ENCODE measurements at places on chromosomes 7 and 10.

GRCh38 chr10:132810807-132811700 lies 25.1 kb upstream of the NKX6-2 start:
- no peak for DNase-seq

- DNase-seq, result no peak
Observed at GRCh38 chr10:48187126-48187525, 87.4 kb downstream of the FRMPD2 start.

GRCh38 chr7:107147464-107148393 lies 21.1 kb upstream of the HBP1 start:
- peak; percentile 3 for DNase-seq

GRCh38 chr10:71633920-71634319 lies 85.7 kb downstream of the C10orf105 start:
- no peak for DNase-seq
